Effector CD4-positive, alpha-beta T cell (primary cell): ENCODE measurements at places on chromosomes 6 and 20.

- DNase-seq, result no peak
Measured at GRCh38 chr20:1456300-1456699, 10.3 kb downstream of the NSFL1C start.

DNA sequence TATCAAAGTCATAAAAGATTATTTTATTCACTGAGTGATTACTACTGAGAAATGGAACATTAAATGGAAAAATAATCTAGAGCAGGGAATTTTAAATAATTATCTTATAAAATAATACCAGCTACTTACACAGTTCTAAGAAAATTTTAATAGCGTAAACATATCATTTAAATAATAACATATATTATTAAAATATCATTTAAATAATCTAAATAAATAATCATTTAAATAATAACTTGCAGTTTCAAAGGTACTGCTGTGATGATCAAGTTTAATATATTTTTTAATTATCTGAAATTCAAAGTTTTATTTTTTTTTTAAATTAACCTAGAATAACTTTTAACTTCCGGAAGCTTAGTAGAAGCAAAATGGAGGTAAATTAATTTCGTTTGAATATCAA lies 301.2 kb downstream of the TBC1D32 start:
- no peak for DNase-seq

- DNase-seq, result peak; percentile 15
Measured at GRCh38 chr6:43724914-43725642, 37.5 kb upstream of the MRPS18A start.

- peak; percentile 45 for DNase-seq
Measured at GRCh38 chr20:4666001-4666479, 55.7 kb upstream of the PRND start.

- peak; percentile 78 for DNase-seq
Measured at GRCh38 chr6:29964887-29965562, 22.7 kb downstream of the HLA-A start.

GRCh38 chr6:127198549-127198948 lies 68.1 kb upstream of the RNF146 start:
- no peak for DNase-seq

GRCh38 chr6:143357561-143358255 lies 92.8 kb downstream of the ADAT2 start:
- DNase-seq, result no peak

DNA sequence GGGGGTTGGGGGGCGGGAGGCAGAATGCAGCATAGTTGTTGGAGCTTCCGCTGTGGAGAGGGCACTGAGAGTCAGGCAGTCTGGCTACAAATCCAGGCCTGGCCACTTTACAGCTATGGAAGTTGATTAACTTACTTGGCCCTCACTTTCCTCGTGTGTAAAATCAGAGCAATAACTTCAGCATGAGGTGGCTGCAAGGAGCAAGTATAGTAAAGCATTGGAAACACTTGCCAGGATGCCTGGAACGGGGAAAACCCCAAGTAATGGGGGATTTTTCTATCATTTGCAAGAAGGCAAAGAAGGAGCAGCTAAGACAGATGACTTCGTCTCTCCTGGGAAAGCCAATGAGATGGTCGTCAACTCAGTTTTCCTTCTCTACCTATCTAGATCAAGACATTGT lies 35.8 kb downstream of the AGPAT4 start:
- no peak for DNase-seq
